ENCODE measurements at places on chromosomes 5 and 9.

DNA sequence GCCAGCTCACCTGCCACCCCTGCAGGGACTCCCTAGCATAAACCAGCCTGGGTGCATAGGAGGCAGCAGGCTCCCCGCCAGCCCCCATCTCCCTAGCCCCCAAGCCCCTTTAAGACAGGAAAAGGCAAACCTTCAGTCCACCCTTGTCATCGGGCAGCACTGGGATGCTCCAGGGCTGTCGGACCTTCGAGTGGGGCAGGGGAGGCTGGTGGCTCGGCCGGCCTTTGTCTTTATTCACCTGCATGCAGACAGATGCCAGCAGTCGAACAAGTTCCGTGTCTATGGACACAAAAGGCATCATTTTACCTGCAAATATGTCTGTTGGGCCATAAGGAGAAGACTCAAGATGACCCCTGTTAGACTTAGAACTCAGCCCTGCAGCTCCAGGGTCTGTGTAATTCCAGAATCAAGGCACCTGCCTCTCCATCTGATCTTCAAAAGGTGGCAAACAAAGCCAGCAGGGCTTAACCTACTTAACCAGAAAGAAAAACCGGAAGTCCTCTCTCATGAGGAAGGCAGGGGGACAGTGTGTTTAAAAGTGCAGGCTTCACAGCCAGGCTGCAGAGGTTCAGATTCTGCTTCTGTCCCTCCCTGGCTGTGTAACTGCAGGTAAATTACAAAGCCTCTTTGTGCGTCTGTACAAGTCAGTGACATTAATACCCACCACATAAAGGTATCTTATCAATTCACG is 16.2 kb downstream of the ANKS6 start:
- H3K27ac ChIP-seq, result no peak overlapping the region
- no peaks in the 10 kb centered on the region for H3K36me3 ChIP-seq
- H3K4me3 ChIP-seq, result no peak overlapping the region
- H3K4me1 ChIP-seq, result no peaks in the 10 kb centered on the region
- H3K27me3 ChIP-seq, result no peaks in the 10 kb centered on the region
- DNase-seq, result no peak

DNA sequence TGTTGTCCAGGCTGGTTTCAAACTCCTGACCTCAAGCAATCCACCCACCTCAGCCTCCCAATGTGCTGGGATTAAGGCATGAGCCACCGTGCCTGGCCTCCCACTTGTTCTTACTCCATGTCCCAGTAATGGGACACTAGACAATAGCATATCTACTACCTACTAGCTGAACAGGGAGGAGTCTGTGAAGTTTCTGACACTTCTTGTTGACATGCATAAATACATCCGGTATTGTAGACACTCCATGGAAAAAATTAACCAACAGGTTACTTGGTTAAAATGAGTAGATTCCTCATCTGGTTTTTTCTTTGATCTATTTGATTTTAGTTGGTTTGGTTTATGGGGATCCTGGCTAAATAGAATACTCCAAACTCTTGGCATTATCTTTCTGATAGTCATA is 88.3 kb downstream of the SFXN1 start:
- no peaks in the 10 kb centered on the region for H3K27me3 ChIP-seq
- H3K4me3 ChIP-seq, result no peak overlapping the region
- H3K4me1 ChIP-seq, result no peaks in the 10 kb centered on the region
- no peaks in the 10 kb centered on the region for H3K36me3 ChIP-seq

DNA sequence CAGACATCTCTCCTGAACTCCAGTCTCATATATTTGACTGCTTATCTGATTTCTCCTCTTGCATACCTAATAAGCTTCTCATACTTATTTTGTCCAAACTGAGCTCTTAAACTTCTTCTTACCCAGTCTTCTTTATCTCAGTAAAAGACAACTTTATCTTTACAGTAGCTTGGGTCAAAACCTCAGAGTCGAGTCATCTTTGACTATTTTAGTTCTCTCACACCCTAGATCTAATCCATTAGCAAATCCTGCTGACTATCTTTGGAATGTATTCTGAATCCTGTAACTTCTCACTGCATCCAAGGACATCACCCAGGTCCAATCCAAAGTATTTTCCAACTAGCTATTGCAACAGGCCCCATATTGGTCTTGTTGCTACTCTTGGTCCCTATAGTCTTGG is 11.8 kb upstream of the JAK2 start:
- no peak overlapping the region for H3K27ac ChIP-seq
- no peak overlapping the region for H3K4me3 ChIP-seq
- H3K36me3 ChIP-seq, result no peaks in the 10 kb centered on the region
- no peaks in the 10 kb centered on the region for H3K27me3 ChIP-seq
- H3K4me1 ChIP-seq, result no peaks in the 10 kb centered on the region

DNA sequence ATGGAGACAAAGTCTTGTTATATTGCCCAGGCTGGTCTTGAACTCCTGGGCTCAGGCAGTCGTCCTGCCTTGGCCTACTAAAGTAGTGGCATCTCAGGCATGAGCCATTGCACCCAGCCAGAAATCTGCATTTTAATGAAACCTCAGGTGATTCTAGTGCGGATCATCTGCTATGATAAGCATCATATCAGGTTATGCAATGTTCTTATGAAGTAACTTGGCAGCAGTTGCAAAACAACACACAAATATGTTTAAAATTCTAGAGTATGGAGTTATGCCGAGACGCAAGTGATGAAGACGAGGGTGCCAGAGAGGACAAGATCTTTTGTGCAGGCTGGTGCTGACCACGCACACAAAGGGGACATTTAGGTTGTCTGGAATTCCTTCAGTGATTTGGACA is 153.2 kb upstream of the MEF2C start:
- DNase-seq, result no peak
- no peaks in the 10 kb centered on the region for H3K4me1 ChIP-seq
- H3K4me3 ChIP-seq, result no peak overlapping the region
- H3K27ac ChIP-seq, result no peak overlapping the region
- H3K27me3 ChIP-seq, result no peaks in the 10 kb centered on the region
- no peaks in the 10 kb centered on the region for H3K36me3 ChIP-seq

DNA sequence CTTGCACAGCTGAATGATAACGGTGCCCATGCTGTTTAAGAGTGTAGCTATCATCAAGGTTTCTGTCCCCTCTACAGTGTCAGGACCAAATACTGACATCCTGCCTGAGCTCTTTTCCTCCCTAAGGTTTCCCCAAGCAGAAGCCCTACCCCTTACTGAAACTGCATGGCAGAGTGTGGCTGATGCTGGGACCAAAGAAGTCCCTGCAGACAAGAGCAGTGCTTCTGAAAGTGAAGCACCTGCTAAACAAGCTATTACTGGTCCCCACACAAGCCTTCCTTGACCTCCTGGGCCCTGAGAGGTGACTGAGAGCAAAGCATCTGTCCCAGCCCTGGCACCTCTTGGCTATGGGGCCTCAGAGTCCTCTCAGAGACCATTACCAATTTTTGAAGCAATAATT is 56.1 kb downstream of the CFAP90 start:
- H3K4me1 ChIP-seq, result no peaks in the 10 kb centered on the region
- no peaks in the 10 kb centered on the region for H3K36me3 ChIP-seq
- no peaks in the 10 kb centered on the region for H3K27me3 ChIP-seq
- no peak overlapping the region for H3K27ac ChIP-seq
- no peak for DNase-seq
- no peak overlapping the region for H3K4me3 ChIP-seq

GRCh38 chr5:81754621-81755020 is 3.7 kb upstream of the SSBP2 start:
- no peak overlapping the region for H3K4me3 ChIP-seq
- H3K36me3 ChIP-seq, result no peaks in the 10 kb centered on the region
- no peaks in the 10 kb centered on the region for H3K4me1 ChIP-seq
- no peak for DNase-seq
- H3K27me3 ChIP-seq, result no peaks in the 10 kb centered on the region

- H3K4me3 ChIP-seq, result no peak overlapping the region
- H3K27ac ChIP-seq, result no peak overlapping the region
- no peaks in the 10 kb centered on the region for H3K27me3 ChIP-seq
Measured at GRCh38 chr5:138369706-138370105, 17.2 kb downstream of the KDM3B start.

All from breast epithelium (tissue), 4 donors.